ENCODE measurements at places on chromosomes 3 and 15. TPM values are rescaled to one million over a fixed set of nuclear protein-coding genes. Genes with fewer than 3 reads are reported as not detected.

Gene VGLL3
- total RNA-seq: 1.8 TPM

Gene CHP1
- 92.4 TPM for total RNA-seq

Gene CNTN4
- not detected for total RNA-seq

Gene C3orf70
- total RNA-seq: not detected

Gene GPR62
- total RNA-seq: not detected

Gene PTH1R
- not detected for total RNA-seq

Data from foreskin keratinocyte (primary cell).